ENCODE measurements at places on chromosomes 6 and 20. TPM values are rescaled to one million over a fixed set of nuclear protein-coding genes. Genes with fewer than 3 reads are reported as not detected.

Gene LRFN2
- 1.0 TPM for polyA plus RNA-seq

Gene IP6K3
- 0.69 TPM for polyA plus RNA-seq

Gene NHLRC1
- polyA plus RNA-seq: 1.9 TPM

DNA sequence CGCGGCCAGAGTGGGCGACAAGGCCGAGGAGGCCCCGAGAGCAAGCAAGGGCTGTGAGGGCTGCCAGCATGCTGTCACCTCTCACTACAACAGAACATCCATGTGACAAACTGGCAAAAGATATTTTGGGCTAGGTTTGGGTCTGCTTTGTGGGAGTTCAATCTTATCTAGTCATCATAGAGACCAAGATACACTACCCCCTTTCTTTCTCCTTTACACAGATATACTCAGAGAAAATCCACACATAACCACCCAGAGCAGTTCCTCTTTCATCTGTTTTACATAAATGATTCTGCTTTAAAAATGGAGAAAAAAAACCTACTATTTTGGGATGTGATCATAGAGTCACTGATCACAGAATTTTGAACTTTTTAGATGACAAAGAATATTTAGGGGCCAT lies 16.8 kb downstream of the SOX4 start:
- DNase-seq: no peak

GRCh38 chr20:37669773-37670236 lies 24.0 kb upstream of the CTNNBL1 start:
- no peak for DNase-seq

- DNase-seq: no peak
These were observed 110.3 kb downstream of the COL19A1 start for GRCh38 chr6:69976591-69977090.

DNA sequence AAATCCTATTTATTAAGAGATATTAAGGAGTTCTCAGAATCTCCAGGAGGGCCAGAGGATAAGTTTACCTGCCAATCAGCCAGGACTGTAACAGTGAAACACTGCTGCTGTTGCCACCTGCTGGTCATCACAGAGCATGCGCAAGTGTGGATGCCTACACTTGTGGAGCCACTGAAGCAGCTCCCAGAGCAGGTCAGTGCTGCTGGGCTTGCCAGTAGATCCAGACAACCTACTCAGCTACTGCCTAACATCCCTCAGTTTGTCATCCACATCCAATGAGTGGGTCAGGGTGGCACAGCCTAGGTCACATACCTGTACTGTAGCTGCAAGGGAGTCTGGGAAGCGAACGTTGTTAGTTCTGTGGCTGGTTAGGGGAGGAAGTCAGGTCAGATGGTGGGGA lies 18.3 kb upstream of the NHSL1 start:
- no peak for DNase-seq

GRCh38 chr6:134082191-134082590 lies 29.8 kb upstream of the SLC2A12 start:
- no peak for DNase-seq

GRCh38 chr6:137150072-137150471 lies 23.4 kb downstream of the IL22RA2 start:
- DNase-seq: no peak

DNA sequence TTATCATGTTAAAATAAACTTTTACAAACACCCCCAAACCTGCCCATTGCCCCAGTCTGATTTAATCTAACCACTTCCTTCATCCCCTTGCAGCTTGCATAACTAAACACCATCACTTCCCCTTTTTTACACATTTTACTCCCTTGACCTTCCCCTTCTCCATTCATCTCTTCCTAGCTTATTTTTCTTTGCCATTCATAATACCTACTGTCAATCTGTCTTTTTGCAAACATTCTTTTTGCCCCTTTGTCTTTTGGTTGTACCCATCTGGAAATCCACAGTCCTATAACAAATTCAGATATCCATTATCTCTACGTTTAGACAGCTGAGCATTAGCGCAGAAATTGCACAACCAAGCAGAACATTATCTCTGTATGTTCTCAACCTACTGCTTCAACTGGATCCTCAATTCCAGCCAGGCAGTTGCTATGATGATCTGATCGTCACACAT lies 51.2 kb downstream of the C6orf52 start:
- DNase-seq: no peak

DNA sequence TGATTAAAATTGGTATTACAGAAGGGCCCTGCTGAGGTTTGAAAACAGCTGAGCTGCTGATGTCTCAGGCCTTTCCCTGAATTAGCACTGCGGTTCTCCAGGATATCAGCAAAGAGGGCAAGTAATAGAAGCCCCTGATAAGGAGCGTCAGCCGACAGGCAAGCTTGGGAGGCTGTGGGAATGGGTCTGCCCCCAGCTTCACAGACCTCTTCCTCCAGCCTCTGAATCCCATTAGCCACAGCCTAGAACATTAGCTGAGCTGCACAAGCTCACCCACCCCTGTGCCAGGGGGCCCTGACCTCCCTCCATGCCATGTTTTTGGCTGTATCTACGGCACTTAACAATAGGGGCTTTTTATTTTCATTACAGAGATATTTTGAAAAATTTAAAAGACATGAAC lies 59.9 kb downstream of the VAPB start:
- no peak for DNase-seq

GRCh38 chr6:11462742-11463397 lies 74.7 kb upstream of the TMEM170B start:
- DNase-seq: no peak
